ENCODE measurements at places on chromosomes 5 and 9. TPM values are rescaled to one million over a fixed set of nuclear protein-coding genes. Genes with fewer than 3 reads are reported as not detected.

RLN2 gene
- not detected for total RNA-seq

NPR3 gene
- 0.65 TPM for total RNA-seq

NXNL2 gene
- 0.83 TPM for total RNA-seq

PPP3R2 gene
- not detected for total RNA-seq

RNF180 gene
- 21.4 TPM for total RNA-seq
